ENCODE measurements at places on chromosomes 5 and 9.

- DNase-seq, result no peak
These were observed 9.7 kb upstream of the PDCD1LG2 start for GRCh38 chr9:5500441-5501235.

DNA sequence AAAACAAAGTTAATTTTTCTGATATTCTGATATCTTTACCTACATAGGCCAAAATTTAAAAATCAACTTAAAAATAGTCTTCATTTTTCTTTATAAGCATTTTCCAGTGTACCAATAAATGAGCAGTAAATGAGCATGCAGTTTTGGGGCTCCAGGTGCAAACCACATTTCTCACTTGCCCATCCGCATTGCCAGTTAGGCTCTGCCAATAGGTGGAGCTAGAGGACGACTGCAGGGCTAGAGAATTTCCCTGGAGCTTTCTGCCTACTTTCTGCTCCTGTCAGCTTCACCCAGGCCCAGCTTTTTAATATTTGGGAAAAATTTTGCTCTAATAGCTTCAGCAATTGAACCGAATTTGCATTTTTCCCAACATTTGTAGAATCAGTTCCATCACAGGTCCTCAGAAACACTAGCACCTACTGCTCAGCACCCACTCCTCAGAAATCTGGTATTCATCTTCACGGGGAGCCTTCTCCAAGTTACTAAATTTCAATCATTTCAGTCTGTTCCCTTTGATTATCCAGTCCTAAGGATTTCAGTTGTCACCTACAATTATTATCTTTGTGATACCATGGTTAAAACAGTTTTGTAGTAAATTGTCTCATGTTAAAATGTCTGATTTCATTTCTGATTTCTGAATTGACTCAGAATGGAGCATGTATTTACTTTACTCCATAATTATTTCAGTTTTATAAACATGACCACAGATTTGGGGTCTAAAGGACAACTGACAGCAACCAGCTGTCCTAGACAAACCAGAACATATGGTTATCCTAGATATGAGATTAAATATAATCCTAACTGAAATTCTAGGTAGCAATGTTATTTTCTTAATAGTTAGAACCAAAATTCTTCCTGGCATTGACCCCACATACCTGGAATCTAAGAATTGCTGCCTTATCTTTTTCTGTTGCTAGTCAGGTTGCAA is 104.6 kb upstream of the FAM174A start:
- DNase-seq, result no peak

DNA sequence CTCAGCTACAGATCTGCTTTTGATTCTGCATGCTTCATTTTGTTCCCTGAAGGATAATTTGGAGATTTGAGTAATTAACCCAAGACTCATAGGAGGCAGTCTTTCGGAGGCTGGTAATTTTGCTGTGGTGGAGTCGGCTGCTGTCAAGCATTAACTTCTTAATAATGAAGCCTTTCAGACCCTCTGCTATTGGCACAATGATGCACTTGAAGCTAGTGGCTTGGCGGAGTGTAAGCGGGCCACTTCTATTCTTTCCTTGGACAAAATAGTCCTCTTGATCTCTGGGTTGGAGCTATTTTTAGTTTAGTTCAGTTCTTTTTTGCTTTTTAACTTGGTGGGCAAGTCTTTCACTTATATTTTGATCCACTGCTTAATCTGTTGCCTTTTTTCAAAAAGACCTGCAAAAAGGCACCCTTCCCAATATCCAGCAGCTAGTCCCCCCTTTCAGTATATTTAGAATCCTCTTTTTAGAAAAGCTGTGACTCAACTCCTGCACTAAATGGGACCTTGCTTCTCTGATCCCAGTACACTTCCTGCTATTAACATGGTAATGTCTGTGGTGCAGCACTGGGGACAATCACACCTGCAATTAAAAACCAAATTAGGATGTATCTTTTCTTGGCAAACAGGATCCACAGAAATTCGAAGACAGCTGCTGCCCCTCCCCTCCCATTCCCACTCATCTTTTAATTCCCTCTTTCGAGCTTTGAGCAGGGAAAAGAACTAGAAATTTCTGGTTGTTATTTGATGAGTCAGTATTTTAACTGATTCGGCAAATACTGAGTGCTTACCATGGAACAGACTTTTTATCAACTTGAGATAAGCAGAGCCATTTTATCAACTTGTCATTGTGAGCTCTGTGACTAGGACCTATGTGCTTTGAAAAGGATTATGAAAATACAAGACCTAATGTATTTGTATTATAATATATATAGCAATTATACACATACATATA is 169.4 kb upstream of the ANKRD55 start:
- no peak for DNase-seq

DNA sequence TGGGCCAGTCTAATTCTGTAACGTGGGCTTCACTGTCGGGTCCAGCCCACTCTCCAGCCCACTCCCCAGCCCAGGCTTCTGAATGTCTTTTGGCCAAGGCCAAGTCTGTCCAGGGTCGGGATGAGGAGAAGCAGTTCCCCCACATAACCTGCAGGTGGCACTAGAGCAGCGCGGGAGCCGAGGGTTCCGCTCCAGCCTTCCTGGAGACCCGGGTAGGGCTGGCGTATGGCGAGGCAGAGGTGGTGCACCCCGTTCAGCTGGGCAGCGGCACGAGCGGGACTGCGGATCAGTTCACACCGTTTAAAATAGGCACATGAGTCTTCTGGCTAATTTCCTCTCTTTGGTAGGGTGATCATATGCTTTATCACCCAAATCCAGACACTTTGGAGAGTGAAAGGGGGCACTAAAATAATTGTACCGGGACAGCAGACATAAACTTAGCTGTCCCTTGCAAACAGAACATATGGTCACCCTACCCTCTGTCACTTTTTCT is 185.9 kb downstream of the MSX2 start:
- no peak for DNase-seq

- DNase-seq, result no peak
These were observed 151.7 kb downstream of the SNX18 start for GRCh38 chr5:54669285-54669684.

GRCh38 chr5:90307322-90307721 is 102.2 kb downstream of the CETN3 start:
- no peak for DNase-seq

DNA sequence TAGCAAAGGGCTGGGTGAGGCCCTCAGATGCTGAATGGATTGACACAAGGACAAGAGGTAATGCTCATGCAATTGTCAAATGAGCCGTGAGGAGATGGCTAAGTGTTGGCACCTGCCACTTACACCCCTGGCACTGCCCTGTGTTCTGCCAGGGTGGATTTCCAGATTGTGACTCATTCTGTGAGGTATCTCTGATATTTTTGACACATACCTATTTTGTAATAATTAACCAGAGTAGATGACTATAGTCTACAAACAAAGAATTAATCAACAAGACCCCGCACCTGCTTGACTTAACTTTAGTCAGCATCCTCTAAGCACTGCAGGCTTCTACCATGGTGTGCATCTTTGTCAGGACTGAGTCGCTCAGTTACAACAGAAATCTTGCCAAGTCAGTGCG is 200.8 kb downstream of the DIRAS2 start:
- DNase-seq, result no peak

All from stimulated activated CD4-positive, alpha-beta T cell treated with anti-CD3 and anti-CD28 coated beads, TNF-alpha, amount 100 ng/mL, for 1 hour (primary cell).